Cardiac septum (tissue), 1 donor: ENCODE measurements at places on chromosomes 4 and X.
A peak's percentile ranks its signal among the peaks of the same experiment; 100 is the strongest.

GRCh38 chr4:134216411-134216810, 14.8 kb upstream of the PABPC4L start:
- DNase-seq: no peak

DNA sequence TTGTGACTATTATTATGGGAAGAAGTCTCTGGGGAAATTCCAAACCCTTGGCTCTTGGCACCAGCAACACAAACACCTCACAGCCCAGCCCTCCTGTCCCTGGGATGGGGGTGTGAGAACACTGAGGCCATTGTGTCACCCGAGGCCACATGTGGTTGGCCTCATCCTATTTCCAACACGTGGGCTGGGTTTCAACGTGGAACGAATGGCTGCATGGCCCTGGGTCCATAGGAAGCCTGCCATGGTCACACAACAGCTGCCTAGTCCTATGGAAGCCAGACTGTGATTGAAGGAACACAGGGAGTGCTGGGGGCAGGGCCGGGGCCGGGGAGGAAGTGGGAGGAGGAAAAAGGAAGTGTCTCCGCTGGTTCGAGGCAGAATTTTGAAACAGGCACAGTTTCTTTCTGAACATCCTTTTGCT, 10.0 kb downstream of the CLCN4 start:
- DNase-seq: no peak

DNA sequence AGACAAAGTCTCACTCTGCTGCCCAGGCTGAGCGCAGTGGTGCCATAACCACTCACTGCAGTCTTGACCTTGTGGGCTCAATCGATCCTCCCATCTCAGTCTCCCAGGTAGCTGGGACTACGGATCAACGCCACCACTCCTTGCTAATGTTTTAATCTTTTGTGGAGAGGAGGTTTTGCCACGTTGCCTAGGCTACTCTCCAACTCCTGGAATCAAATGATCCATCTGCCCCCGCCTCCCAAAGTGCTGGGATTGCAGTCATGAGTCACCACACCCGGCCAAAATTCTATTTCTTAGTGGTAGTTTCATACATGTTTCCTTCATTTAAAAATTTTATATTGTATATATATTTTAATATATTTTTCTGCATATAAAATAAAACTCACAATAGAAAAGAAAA, 125.8 kb upstream of the CLNK start:
- DNase-seq: no peak

- peak; percentile 80 for DNase-seq
These were observed 560 bp upstream of the TMSB4X start for GRCh38 chrX:12974305-12974795.

DNA sequence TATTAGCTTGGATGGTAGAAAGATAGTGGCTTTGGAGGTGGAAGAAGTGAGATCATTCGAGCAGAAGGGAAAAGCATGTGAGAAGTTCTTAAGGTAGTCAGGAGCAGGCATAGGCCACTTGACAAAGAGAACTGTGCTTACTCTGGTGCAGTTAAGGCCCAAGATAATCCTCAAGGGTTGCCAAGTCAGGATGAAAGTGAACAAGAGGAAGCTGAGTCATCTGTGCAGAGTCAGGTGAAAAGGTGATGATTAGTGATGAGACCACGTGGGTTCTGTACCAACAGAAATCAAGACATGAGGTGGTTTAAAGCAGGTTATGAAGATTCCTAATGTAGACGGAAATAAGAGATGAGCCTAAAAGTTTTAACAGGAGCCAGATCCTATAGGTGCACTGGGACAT, 369.8 kb downstream of the DTHD1 start:
- no peak for DNase-seq

DNA sequence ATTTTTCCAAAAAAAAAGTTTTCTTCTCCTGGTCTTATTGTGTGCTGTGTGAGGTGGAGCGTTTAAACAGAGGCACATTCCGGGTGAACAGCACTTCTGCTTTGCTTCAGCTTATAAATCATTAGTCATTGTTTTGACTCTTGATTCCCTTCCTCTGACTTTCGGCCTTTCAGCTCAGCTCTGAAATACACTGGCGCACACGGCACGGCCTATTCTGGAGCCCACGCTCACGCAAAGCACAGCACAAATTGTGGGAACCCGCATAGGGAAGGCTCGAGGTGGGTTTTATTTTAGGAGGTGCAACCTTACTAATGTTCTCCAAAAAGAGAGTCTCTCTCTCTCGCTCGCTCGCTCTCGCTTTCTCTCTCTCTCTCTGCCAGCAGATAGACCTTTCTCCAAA, 4.0 kb downstream of the POU3F4 start:
- DNase-seq: no peak
